ENCODE measurements at places on chromosomes 4 and X. TPM values are rescaled to one million over a fixed set of nuclear protein-coding genes. Genes with fewer than 3 reads are reported as not detected.
A peak's percentile ranks its signal among the peaks of the same experiment; 100 is the strongest.

Gene TRAM1L1
- total RNA-seq: 4.1 TPM

Gene ABCG2
- total RNA-seq: 0.08 TPM

Gene ARSH
- total RNA-seq: not detected

Gene RAPGEF2
- 40.1 TPM for total RNA-seq

Gene BMP3
- not detected for total RNA-seq

Gene CHIC1
- 7.4 TPM for total RNA-seq

Gene DGKK
- not detected for total RNA-seq

Gene NDST4
- total RNA-seq: not detected

GRCh38 chr4:132998585-132999230 lies 150.4 kb upstream of the PCDH10 start:
- DNase-seq: no peak

- no peak for DNase-seq
These were observed 3.0 kb upstream of the NXT2 start for GRCh38 chrX:109533631-109534030.

- DNase-seq: peak; percentile 40
These were observed 79.4 kb downstream of the FAM193A start for GRCh38 chr4:2615821-2616220.

- DNase-seq: no peak
These were observed 11.8 kb upstream of the RTL5 start for GRCh38 chrX:72143609-72143907.

DNA sequence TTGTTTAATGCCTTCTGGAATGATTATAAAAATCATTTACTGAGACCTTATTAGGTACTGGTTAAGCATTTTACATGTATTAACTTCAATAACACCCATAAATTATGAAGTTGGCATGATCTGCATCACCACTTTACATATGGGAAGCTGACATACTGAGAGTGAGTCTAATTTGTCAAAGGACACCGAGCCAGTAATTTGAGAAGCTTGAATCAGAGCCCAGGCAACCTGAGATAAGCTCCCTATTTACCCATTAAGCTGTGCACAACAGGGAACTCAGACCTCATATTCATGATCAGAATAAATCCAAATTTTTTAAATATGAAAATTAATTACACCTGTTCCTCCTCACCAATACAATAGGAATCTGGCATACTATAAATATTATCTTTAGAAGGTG lies 247.9 kb upstream of the EPHA5 start:
- DNase-seq: no peak

- no peak for DNase-seq
These were observed 3.4 kb downstream of the CYBB start for GRCh38 chrX:37783305-37783704.

DNA sequence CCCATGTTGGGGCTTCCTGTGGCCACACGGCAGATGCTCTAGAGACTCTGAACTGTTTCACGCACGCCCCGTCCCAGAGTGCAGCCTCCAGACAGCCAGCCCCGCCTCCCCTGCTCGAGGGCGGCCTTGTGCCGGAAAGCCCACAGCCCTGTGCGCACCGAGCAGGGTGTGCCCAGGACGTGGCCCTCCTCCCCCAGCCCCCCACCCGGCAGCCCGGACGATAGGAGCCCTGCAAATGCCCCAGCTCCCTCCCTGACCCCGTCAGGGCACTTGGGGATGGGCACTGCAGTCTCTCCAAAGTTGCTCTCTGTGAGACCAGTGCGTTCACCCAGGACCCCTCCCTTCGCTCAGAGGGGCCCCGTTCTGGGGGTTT lies 37.3 kb downstream of the ADRA2C start:
- DNase-seq: no peak

DNA sequence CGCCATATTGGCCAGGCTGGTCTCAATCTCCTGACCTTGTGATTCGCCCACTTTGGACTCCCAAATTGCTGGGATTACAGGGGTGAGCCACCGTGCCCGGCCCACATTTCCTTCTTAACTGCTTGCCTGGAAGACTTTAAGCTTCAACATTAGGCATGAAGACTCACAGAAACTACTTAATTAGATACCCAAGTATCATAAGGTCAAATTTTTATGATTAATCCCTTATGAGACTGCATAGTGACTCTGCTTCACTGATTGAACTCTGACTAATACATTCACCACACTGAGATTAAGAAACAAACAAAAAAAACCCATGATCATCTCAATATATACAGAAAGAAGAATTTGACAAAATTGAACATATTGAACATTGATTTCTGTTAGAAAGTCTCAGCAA lies 87.4 kb upstream of the KCTD8 start:
- no peak for DNase-seq

- DNase-seq: no peak
These were observed 101.9 kb upstream of the SFRP2 start for GRCh38 chr4:153890761-153891160.

- no peak for DNase-seq
These were observed 21.9 kb upstream of the ANXA3 start for GRCh38 chr4:78529569-78530209.

- DNase-seq: no peak
These were observed 73.9 kb downstream of the INTS12 start for GRCh38 chr4:105634402-105635080.

DNA sequence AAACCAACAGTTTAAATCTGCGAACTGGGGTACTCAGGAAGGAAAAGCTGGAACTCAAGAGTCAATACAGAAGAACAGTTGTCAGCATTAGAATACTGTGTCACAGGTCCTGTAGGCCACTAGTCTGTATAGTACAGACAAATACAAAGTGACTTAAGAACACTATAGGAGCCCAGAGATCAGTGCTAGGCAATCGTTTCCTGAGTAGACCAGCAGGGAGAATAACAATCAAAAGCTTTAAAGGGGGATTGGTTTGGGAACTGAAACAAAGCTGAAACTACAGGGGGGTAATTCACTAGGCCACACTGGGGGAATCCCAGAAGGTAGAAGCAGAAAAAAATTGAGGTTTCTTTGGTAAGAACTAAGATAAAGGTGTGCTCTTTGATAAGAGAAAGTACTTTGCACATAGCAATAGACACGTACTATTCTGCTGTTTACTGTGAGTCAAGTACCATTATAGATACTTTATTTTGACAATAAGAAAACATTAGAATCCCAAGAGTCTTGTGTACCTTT lies 339.7 kb downstream of the PCDH19 start:
- no peak for DNase-seq

DNA sequence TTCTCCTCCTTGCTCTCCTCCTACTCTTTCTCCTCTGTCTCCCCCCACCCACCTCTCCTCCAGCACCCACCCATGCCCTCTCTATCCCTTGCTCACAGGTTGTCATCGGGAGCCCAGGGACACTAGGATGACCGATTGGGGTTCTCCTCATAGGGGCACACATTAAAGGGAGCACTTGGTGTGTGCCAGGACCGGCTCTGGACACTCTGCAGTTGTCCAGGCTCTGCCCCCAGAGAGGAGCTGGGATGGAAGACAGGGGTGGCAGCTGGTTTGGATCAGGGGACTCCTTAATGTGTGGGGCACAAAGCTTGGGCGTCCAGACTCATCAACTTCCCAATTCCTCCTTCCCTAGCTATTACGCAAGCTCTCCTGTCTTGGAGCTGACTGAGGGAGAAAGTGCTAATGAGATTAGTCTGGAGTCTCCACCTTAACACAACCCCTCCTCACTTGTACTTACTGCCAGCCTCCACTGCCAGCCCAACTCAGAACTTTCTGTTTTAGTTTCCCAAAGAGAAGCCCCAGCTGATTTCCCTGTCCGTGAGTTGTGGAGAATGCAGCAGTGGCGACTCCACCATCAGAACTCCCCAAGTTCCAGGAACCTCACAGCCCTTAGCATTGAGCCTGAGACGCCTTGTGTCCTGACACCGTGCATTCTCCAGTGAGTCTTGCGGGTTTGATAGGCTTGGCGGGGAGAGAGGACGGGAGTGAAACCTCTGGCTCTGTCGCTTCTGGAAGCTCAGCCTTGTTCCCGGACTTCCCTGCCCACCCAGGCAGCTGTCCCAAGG lies 52.2 kb downstream of the CXorf49B start:
- DNase-seq: peak; percentile 37

GRCh38 chr4:41214825-41215146 lies 444 bp upstream of the APBB2 start:
- DNase-seq: no peak

GRCh38 chr4:161583549-161583948 lies 580.3 kb downstream of the FSTL5 start:
- no peak for DNase-seq

DNA sequence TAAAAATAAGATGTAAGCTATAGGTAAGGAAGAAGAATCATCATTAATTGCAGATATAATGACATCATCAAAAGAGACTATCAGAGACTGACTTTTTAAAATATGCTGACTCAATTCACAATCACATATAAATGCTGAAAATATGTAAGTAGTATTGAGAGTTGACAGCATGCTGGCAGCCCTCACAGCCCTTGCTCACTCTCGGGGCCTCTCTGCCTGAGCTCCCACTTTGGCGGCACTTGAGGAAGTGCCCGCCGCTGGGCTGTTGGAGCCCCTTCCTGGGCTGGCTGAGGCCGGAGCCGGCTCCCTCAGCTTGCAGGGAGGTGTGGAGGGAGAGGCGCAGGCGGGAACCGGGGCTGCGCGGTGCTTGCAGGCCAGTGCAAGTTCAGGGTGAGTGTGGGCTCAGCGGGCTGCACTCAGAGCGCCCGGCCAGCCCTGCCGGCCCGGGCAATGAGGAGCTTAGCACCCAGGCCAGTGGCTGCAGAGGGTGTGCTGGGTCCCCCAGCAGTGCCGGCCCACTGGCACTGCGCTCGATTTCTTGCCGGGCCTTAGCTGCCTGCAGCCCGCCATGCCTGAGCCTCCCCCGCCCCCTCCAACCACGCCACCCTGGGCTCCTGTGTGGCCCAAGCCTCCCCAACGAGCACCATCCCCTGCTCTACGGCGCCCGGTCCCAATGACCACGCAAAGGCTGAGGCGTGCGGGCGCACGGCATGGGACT lies 68.9 kb downstream of the RAB28 start:
- DNase-seq: peak; percentile 72

DNA sequence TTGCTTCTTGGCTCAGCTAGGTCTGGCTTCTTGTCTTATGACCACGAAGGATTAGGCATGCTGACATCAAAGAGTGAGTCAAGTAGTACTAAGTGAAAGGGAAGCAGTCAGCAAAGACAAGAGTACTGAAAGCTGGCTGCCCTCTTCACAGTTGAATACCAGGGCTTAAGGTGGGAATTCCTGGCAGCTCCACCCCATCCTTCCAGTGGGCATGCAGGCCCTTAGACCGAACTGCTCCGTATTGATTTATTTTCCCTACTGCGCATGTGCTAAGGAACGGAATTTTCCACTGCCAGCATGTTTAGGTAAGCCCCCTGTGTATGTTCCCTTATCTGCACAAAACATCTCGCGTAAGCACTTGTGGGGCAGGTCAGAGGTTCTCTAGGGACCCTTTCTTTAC lies 2320.1 kb downstream of the ARAP2 start:
- DNase-seq: no peak

- DNase-seq: no peak
These were observed 412.2 kb downstream of the RPA4 start for GRCh38 chrX:97295954-97296353.

DNA sequence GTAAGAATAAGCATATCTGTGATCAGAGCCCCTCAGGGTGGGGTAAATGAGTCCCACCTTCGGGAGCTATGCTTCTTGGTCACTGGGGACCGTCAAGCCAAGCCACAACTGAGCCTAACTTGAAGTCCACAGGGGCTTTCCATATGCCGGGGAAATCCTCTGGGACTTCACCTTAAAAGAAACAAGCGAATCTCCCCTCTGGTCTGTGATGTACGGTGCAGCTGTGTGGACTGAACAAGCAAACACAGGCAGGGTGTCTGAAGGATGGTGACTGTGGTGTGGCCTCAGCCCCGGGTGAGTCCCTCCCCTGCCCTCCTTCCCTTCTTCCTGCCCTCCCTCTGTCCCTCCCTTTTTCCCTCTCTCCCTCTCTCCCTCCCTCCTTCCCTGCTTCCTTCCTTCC lies 29.7 kb upstream of the PPP2R2C start:
- no peak for DNase-seq

GRCh38 chr4:71377561-71377960 lies 38.7 kb downstream of the SLC4A4 start:
- DNase-seq: no peak

- no peak for DNase-seq
These were observed 22.8 kb upstream of the HSPA4L start for GRCh38 chr4:127759228-127759820.

DNA sequence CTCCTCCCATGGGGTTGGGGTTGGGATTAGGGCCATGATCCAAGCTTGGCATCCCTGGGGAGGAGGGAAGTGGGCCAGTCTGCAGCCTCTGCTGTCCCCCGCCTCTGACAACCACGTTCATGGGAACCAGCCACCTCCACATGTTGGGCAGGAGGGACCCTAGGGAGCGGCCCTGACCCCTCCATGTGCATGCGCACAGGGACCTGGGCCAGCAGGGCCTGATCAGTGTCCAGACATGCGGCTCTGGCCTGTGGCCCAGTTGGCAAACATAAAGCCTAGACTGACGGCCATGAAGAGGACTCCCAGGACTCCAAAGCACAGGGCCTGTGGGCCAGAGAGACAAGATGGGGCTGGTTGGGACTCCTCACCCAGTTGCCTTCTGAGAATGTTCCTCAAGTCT lies 11.3 kb downstream of the SLC38A5 start:
- no peak for DNase-seq

DNA sequence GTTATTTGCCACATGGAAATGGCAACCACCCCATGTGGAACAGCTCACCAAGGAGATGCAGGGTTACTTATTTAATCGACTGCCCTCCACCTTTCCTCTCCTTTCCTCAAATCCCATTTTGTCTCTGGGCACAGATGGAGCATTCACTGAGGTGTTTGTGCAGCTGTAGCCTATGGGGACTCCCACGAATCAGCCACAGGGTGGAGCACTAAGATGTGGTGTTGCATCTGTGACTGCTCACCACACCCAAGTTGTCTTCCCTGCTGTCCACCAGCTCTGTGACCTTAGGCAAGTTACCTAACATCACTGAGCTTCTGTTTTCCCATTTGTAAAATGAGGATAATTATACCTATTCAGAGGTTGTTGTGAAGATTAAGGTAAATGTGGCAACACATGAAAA lies 252.4 kb upstream of the CPEB2 start:
- no peak for DNase-seq

Data from chondrocyte (in vitro differentiated cells).